ENCODE measurements at places on chromosomes 13 and 19.

DNA sequence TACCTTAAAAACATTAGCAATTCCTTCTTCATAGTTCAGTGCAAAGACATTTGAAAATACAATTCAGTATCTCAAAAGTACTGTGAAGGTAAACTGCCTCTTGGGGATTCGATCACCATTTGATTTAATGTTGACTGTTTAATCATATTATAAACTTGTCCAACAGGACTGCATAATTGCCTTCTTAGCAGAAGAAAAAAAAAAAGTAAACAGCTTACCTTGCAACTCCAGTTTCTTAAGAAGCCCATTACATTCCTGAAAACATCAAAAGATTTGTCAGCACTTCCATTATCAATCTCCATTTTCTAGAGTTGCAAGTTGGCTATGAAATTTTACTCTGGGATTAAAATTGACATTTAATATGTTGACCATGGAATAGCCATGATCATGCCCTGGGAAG lies 1154.6 kb downstream of the OLFM4 start:
- no peak for DNase-seq

DNA sequence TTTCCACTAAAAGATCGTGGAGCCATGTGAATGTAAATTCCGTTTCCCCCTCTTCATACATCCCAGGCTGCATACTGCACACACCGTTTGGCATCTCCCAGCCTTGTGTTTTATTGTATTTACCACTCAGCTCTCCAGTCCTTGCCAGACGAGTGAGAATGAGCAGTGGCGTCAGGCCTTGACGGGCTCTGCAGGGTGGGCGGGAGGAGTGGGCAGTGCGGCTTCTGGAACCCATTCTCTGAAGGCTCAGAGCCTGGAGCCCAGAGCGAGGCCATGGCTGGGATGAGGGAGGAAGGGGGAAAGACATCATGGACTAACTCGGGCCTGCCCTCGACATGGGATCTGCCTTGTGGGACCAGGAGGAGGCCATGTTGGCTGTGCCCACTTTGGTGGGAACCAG lies 25.1 kb downstream of the BICRA start:
- no peak for DNase-seq

- no peak for DNase-seq
These were observed 15.1 kb upstream of the CACNG8 start for GRCh38 chr19:53947624-53948023.

DNA sequence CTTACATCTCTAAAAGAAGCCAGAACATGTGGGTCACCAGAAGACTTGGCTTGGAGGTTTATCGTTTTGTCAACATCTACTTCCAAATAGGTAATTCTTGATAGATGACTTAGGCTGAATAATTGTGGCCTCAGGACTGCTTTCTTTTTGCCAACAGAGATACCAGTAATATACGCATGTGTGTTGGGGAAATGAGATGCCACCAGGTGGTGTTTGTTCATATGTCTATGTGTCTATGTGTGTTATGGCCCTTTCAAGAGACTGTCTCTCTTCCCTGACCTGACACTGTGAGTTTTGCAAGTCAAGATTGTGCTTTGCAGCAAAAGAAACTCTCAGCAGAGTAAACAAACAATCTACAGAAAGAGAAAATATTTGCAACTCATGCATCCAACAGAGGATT lies 31.6 kb upstream of the METTL21C start:
- no peak for DNase-seq

DNA sequence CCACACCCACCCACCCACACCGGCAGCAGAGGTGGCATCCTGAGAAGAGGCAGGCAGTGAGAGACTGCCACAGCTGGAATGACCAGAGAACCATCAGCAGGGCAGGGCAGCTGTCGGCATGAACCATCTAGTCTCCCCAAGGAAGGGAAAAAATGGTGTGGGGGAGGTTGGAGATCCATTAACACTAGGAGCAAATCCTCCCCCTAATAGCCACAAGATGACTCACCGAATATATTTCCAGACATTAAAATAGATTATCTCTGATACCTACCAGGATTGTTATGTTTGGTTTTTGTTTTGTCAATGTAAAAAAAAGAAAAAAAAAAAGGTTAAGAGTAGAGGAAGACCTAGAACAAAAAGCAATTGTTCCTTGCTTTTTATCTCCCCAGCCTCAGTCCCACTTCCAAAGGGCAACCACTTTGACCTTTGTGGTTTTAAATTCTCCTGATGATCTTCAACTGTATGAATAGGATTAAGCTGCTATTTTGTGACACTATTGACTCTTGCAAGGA lies 34.2 kb downstream of the THSD1 start:
- no peak for DNase-seq

DNA sequence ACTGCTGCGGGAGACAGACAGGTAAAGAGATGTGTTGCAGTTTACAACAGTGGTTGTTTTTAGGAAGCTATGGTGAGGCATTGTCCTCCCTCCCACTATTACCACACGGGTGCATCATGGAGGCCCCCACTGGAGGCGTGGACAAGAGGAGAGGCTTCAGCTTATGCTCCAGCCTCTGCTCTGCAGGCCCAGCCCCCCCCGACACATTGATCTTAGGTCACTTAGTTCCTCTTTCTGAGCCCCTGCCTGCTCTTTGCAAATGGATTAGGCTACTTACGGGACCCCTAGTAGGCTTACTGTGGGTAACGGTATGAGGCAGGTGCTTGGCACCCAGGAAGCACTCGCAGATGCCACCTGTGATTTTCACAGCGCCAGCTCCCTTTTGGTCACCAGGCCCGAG lies 123.9 kb downstream of the SLC7A1 start:
- no peak for DNase-seq

DNA sequence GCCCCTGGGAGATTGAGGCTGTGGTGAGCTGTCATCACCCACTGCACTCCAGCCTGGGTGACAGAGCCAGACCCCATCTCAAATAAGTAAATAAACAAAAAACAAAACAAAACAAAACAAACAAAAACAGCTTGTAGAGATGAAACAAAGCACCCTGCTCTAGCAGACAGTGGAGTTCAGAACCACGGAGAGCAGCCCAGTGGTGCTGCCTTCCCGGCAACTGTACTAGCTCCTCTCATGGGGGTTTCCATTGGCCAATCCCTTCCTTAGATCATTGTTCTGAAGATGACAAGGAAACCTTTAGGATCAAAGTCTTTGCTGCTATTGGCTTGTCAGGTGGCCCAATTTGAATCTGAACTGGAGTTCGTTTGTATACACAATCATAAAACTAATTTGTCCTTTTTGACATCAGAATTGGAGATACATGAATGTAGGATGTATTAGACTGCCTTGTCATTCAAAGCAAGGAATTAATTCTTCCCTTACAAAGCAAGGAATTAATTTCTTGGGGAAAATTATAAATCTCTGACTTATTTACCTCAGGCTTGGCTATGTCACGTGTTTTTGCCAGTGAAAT lies 19.7 kb upstream of the SYCN start:
- no peak for DNase-seq

DNA sequence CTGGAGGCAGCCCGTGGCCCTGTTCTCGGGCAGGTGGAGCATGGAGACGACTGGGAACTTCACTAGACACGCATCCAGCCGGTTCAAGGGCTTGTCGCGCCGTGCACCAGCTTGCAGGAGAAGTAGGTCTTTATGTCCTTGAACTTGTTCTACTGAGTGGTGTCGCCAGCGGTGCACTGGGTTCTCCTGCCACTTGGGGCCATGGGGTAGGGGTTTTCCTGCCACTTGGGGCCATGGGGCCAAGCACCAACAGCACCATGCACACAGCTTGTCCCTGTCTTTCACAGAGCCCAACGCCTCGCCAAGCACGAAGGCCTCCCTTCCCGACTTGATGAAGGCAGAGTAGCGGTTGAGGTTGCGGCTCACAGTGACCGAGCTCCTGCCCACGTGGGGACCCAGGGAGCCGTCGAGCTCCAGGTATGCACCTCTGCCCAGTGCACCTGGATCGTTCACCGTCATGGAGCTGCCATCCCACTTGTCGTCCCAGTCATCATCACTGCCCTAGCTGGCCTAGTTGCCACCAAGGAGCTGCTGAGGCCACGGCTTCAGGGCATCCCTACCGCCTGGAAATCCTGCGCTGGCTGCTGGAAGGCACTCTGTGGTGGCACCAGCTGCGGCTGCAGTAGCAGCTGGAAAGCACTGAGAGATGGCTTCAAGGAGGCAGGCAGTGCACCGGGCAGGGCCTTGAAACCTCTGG lies 40.5 kb upstream of the TPM4 start:
- DNase-seq: peak; percentile 20

DNA sequence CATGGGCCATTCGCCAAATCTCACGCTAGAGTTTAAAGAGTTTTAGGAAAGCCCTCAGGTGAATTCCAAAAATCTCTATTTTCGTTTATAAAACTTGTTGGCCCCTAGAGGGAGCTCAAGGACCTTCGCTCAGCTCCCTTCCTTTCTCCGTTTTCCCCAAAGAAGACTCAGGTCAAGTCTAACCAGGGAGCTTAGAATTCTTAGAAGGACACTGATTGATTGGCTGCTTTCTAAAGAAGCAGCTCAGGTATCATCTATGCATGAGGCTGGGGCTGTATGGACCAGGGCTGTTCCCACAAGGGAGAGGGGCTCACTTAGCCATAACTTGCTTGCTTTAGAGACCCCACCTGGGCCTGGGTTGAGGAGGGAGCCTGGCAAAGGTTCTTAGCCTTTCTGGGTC lies 20.5 kb downstream of the DZIP1 start:
- DNase-seq: peak; percentile 8

DNA sequence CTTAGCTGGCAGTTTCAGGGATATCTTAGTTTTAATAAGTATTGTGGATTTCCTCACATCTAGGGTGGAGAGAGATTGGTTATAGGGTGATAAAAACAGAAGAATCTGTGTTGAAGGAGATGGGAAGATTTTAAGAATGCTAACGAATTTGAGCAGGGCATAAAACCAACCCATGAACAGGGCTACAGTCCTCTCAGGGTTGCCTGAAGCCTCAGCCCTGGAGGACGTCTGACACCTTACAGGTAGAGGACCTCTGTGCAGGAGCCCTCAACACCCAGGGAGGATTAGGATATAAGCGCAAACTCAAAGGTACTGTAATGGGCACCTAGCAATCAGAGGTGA lies 461 bp upstream of the WASF3 start:
- no peak for DNase-seq

DNA sequence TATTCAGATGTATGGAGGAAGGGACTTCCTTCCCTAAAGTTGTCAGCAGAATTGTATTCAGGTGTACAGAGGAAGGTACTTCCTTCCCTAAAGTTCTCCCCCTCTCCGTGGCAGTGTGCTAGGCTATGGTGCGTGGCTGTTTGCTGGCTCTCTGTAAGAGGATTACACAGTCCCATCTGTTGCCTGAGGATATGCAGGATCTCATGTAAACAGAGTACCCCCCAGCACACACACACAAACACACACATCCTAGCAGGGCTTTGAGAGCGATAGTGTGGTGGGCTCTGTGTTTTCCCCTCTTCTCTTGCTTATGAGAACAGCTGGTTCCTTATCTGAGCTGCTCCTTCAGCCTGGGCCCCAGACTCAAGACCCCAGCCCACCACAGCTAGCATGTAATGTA lies 10.3 kb downstream of the NEK5 start:
- no peak for DNase-seq

DNA sequence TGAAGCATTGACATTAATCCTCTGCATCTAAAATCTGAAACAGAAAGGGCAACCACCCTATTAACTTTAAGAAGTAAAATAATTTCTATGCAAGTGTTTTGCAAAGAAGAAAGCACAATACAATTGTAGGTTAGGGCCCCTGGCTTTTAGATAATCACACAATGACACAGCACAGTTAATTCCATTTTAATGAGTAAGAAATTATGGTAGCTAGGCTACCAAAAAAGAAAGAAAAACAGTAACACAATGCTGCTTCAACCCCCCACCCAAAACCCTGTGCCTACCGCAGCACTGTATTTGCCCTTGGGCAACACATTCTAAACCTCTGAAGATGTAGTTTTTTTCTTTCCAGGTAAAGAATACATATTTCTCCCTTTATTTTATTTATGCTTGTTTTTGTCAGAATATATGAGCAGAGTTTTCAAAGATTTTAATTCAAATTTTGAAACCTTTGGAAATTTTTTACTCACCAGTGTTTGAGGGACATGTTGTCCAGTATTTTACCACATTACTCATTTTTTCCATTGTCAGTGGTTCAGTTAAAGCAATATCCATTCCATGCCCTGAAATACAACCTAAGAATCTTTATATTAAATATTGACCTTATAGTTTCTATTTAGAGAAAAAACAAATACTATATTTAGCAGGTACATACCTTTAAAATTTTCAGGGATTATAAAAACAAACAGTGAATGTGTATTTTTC lies 21.1 kb downstream of the SOHLH2 start:
- no peak for DNase-seq

DNA sequence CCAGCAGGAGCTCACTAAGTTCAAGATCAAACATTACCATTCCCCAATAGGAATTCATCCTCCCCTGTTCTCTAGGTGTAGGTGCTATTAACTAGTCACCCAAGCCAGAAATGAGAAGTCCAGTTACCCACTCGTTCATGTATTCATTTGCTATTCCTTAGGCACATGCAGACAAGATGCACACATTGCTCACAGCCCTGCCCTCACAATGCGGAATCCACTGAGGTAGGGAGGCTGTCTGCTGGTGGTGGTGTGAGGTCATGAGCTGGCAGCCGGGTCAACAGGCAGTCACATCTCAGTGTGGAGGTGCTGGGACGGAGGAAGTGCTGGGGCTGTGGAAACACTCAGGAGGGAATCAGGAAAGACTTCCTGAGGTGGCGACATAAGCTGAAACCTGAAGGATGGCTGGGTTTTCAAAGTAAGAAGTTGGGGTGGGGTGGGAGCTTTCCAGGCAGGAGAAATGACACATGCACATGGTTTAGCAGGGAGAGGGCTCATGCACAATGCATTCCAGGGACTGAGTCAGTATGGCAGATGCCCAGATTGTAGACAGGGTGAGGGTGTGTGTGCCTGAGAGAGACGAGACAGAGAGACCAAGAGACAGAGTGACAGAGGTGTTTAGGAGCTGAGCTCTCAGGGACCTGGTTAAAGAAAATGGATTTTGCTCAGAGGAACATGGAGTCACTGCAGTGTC lies 117.6 kb downstream of the USP12 start:
- DNase-seq: no peak

All from left colon (tissue), 2 donors.